ENCODE measurements at places on chromosomes 3 and 15.

DNA sequence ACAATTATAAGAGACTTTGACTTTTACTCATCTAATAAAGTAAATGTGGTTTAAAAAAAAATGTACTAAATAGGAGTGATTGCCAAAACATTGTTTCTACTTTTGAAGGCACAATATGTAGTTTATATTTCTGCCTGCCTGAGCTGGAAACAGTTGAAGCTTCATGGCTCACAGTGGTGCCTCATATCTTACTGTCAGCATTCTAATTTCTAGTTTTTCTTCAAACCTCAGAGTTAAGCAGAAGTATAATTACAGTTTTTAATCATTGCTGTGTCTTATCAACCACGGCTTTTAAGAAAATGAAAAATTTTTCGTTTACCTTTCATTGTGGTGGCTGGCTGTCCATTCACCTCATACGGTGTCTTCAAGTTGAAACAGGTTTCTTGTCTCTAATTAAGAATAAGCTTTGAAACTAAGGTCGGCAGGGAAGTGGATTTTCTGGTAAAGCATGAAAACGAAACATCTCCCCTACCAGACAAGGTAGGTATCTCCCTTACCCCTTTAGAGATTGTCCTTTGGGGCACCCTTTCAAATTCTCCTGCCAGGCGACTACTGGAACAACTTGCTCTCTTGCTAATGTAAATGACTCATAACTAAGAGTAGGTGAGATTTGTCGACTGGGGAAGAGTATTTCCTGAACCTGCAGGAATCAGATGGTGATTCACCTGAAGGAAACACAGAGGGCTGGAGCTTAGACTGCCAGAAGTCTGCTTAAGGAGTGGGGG lies at the start of gene GPR87:
Gene GPR87 (minus strand): TSS at position 554 of the 725 bp plus-strand sequence. CDS start 16,720 bp downstream, outside the sequence.
- DNase-seq: no peak

- DNase-seq: no peak
Observed at GRCh38 chr15:77474310-77474988, 53.8 kb downstream of the HMG20A start.

- no peak for DNase-seq
Observed at GRCh38 chr3:138079901-138080300, 35.5 kb downstream of the DZIP1L start.

DNA sequence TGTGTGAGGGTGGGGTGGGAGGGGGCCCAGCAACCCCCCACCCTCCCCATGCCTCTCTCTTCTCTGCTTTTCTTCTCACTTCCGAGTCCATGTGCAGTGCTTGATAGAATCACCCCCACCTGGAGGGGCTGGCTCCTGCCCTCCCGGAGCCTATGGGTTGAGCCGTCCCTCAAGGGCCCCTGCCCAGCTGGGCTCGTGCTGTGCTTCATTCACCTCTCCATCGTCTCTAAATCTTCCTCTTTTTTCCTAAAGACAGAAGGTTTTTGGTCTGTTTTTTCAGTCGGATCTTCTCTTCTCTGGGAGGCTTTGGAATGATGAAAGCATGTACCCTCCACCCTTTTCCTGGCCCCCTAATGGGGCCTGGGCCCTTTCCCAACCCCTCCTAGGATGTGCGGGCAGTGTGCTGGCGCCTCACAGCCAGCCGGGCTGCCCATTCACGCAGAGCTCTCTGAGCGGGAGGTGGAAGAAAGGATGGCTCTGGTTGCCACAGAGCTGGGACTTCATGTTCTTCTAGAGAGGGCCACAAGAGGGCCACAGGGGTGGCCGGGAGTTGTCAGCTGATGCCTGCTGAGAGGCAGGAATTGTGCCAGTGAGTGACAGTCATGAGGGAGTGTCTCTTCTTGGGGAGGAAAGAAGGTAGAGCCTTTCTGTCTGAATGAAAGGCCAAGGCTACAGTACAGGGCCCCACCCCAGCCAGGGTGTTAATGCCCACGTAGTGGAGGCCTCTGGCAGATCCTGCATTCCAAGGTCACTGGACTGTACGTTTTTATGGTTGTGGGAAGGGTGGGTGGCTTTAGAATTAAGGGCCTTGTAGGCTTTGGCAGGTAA lies 8.1 kb downstream of the FAM131A start:
- DNase-seq: no peak

DNA sequence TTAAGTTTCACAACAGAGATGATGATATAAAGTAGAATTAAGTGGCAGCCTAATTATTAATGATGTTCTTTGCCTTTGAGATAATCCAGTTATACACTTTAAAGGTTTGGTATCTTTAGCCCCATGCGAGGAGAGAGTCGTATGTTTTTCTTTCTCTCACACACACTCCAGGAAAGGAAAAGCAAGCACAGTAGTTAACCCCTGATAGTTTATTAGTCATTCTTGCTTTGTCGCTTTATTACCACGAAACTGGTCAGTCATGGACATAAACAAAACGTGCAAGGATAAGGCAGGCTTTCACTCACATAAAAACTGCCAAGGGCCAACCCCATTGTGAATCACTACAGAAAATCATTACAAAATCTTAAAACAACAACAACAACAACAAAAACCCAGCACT lies 866.9 kb downstream of the FHIT start:
- DNase-seq: no peak

DNA sequence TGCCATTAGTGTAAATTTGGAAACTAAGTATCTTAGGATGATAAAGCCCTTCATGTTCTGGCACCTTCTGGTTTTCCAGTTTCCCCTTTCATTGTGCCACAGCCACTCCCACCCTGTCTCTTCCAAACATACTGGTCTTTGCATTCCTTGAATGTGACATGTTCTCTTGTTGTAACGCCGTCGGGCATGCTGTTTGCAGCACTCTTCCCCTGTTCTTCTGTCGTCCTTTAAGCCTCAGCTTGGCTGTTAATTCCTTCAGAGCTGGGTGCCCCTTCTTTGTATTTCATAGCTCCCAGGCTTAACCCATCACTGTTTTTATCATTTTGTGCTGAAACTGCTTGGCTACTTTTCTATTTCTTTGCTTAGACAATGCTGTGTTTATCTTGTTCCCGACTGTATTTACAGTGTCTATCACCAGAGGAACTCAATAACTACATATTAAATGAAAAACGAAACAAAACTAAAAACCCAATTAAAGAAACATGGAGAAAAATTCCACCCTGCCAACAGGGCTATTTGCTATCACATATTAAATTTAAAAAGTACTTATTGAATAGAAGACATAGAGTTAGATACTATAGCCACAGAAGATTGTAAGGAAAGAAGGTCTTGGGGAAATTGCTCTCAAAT lies 95.4 kb upstream of the KCNAB1 start:
- DNase-seq: no peak

- DNase-seq: no peak
Observed at GRCh38 chr3:141528800-141529199, 42.0 kb downstream of the RASA2 start.

DNA sequence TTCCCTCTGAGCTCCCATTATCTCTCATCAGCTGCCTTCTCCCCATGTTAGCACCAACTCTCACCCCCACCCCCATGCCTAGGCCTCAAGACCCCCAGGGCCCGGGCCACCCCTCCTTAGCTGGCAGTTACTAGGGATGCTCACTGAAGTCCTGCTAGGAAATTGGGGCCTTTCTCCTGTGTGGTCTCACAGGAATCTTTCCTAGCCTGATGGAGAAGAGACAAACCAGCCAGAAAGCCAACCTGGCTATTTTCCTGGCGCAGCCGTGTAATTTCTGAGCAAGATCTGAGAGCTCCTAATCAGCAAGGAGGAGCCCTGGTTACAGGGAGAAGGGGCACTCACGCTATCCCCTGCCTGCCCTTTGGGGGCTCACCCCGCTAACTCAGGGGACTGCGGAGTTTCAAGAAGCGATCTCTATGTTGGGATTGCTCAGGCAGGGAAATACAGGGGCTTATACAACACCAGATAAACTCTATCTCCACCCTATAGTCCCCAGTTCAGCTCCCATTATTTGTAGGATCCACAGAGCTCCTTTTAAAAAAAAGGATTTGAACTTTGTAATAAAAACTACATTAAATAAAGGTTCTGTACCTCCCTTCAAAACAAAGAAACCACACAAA lies 25.2 kb downstream of the NR2F2 start:
- DNase-seq: no peak

DNA sequence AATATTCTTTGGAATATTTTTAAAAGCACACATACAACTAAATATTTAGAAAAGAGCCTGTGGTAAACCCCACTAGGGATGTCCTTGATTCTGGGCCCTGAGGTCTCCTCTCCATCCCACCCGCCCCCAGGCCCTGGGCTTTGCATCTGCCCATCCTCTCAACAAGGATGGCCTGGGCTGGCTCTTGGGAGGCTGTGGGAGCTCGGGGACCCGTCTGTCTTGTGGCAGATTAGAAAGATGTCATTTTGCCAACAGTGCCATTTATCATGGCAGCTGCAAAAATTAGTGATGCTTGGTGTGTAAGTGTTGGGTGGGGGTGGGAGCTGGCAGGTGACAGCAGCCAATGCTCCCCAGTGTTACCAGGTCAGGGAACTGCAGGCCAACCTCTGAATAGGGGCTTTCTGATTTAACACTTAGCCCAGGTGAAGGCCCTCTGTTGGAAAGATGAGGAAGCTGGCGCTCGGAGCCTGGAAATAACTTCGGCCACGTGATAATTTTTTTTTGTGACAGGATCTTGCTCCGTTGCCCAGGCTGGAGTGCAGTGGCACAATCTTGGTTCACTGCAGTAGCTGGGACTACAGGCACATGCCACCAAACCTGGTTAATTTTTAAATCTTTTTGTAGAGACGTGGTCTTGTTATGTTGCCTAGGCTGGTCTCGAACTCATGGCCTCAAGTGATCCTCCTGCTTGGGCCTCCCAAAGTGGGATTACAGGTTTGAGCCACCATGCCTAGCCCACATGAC lies 16.9 kb upstream of the CSPG4 start:
- no peak for DNase-seq

- DNase-seq: no peak
Observed at GRCh38 chr3:67863869-67864268, 209.5 kb upstream of the SUCLG2 start.

GRCh38 chr3:76912841-76913383 lies 127.0 kb upstream of the ROBO2 start:
- no peak for DNase-seq

GRCh38 chr15:100341239-100341749 lies 481 bp downstream of the ADAMTS17 start:
- peak; percentile 5 for DNase-seq

DNA sequence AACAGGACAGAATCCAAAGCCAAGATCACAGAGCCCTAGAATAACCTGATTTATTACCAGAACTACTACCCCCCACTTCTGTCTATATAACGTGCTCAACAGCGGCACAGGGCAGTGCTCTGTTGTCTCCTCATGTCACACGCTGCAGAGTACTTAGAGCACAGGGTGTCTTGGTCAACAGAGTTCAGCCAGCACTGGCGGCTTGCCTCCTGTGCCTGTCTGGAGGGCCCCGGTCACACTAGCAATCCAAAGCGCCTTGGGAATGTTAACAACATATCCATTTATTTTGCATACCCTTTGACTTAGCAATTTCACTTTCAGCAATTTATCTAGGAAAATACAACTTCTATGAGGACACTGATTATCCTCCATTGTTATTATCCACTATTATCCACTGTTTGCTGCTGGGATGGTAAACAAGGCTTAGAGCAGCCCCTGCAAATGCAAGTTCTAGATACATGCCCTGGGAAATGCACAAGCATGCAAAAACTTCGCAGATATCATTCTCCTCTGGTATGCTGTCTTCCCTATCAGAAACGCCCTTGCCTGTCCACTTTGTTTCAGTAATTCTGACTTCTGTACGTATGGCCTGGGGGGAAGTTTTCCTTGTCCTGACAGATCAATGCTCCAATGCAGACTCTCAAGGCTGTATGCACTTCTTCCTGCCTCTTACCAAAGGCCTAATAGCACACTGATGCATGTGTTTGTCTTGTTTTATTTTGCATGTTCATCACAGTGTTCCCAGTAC lies 86.2 kb upstream of the OCA2 start:
- DNase-seq: no peak

- DNase-seq: peak; percentile 67
Observed at GRCh38 chr3:38453075-38453912, at the start of gene ACVR2B. Gene ACVR2B (plus strand): TSS chr3:38453890. CDS start chr3:38454323, 433 bp downstream.

GRCh38 chr3:186383026-186383993 lies 21.3 kb upstream of the DGKG start:
- no peak for DNase-seq

- no peak for DNase-seq
Observed at GRCh38 chr15:29612701-29613100, 209.6 kb downstream of the TJP1 start.

DNA sequence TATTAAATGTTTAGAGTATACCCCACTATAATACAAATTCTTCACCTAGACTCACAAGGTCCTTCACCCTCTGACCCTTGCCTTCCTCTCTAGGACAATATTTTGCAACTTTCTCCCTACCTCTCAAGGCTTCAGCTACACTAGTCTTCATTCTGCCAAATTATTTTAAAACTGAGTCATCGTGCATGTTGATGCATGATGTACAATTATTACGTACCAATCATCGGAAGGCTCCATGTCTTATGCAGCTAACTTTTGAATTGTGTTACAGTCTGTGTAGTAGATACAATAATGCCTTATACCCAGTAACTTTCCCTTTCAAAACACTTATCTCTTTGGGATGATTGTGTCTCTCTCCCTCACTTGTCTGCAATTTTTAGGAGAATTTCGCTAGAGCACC lies 98.5 kb upstream of the ROBO2 start:
- no peak for DNase-seq

GRCh38 chr3:138974462-138974861 lies 27.4 kb downstream of the FOXL2NB start:
- DNase-seq: no peak

DNA sequence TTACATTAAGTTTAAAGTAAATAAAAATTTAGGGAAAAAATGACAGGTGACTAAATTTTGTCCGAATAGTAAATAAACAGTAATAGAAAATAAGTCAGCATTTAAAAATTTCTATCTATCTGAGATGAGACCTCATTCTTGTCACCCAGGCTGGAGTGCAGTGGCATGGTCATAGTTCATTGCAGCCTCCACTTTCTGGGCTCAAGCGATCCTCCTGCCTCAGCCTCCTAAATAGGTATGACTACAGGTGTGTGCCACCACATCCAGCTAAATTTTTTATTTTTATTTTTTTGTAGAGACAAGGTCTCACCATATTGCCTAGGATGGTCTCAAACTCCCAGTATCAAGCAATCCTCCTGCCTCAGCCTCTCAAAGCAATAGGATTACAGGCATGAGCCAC lies 7.8 kb downstream of the KPNA4 start:
- DNase-seq: no peak

GRCh38 chr3:132255041-132255745 lies 62.0 kb upstream of the ACP3 start:
- DNase-seq: no peak

- DNase-seq: no peak
Observed at GRCh38 chr15:67176195-67176971, 78.1 kb downstream of the AAGAB start.

DNA sequence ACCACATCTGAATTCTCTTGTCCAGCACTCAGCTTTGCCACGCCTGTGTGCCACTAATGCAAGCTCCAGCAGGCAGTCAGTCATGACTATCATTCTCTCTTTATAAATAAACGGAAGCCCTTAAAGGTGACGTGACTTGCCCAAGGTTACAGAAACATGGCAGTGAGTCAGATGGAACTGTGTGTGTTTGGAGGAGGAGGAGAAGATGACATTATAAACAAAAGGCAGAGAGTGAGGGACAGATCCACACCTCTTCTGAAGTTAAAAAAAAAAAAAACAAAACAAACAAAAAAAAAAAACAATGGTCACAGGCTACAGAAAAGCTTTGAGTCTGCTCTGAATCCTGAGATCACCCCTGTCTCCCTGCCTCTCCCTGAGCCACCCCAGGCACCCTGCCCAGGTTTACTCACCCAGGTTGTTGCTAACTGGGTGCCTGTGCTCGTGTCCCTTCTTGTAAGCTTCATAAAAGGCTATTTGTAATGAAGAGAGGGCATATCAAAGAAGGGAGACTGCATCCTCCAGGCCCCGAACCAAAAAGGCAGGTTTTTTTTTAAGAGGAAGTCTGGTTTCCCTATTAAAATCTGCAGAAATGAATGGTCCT lies 119.7 kb upstream of the PHLDB2 start:
- no peak for DNase-seq
